ENCODE measurements at places on chromosomes 16 and 17. TPM values are rescaled to one million over a fixed set of nuclear protein-coding genes. Genes with fewer than 3 reads are reported as not detected.

AOC2 gene
- polyA plus RNA-seq: 5.1 TPM

TBL3 gene
- 24.9 TPM for polyA plus RNA-seq

PMP22 gene
- polyA plus RNA-seq: 5.0 TPM

RIPOR1 gene
- polyA plus RNA-seq: 5.7 TPM

FA2H gene
- 0.20 TPM for polyA plus RNA-seq

CLEC19A gene
- not detected for polyA plus RNA-seq

FBXW10B gene
- 0.13 TPM for polyA plus RNA-seq

SOX8 gene
- 0.28 TPM for polyA plus RNA-seq

AATK gene
- polyA plus RNA-seq: 5.2 TPM
